Stimulated activated CD8-positive, alpha-beta memory T cell treated with anti-CD3 and anti-CD28 coated beads, Interleukin-15, amount 100 ng/mL, for 4 hours (primary cell): ENCODE measurements at places on chromosomes 4 and X.

GRCh38 chr4:117634716-117635115, 399.6 kb upstream of the NDST3 start:
- DNase-seq = no peak

- no peak for DNase-seq
These were observed 83.5 kb downstream of the ZNF674 start for GRCh38 chrX:46461660-46462191.

DNA sequence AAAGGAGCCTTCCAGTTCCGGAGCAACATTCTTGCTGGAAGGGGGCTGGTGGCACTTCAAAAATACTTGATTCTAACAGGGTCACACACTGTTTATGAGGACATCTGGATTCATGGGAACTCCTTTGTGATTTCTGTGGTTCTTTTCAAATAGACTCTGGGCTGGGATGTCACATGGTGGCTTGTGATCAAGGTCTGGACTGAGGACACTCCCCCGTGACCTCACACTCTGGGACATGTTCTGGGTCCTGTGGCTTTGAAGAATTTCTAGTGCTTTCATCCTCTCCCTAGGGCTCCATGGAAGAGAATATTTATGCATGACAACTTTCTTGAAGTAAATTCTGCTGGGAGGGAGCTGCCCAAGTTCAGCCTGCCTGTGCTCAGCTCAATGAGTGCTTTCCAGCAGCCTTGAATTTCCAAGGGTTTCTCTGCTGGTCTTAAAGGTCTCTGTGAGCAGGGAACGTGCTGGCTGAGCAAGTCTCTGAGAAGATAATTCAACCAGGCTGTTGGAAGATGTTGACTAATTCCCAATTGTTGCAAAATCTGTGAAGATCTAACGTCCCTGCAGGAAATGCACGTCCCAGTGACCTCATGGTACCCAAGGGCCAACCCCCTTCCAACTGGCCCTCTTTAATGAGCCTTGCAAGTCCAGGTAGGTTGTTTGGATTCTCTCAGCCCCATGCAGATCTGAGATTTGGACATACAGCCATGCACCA, 36.3 kb downstream of the GPR143 start:
- DNase-seq = no peak

GRCh38 chr4:98506462-98507132, 151.8 kb downstream of the TSPAN5 start:
- no peak for DNase-seq

- DNase-seq = no peak
These were observed 44.1 kb upstream of the UPRT start for GRCh38 chrX:75229774-75230173.

DNA sequence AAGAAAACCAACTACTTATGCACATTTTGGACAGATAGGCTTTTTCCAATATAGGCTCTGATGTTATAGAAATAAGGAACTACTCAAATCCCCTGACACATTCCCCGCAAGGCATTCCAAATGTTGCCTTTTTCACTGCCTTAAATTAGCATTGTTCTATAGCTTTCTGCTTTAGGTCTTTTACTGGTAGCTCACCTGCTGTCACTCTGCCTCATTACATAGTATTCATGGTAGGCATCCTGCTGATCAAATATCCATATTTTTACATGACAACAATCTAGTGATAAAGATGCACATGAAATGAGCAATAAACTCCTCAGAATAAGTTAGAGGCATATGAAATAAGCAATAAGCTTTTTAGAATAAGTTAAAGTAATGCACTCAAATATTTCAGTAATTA, 542.7 kb downstream of the FAM133A start:
- no peak for DNase-seq

DNA sequence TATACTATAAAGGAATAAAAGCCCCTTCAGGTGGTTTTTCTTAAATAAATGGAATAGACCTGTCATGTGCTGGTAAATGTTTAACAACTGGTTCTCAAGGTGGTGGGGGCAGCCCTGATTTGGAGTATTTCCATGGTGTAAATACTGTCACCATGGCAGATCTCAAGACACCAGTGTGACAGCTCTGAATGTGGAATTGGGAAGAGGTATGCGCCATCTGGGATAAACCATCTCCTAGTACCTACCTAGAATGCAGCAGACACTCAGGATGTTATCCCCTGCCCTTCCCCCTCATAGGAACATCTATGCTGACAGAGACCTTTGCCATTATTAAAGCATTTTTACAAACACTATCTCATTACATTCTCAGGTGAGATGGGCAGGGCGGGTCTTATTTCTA, 26.4 kb upstream of the TMSB4X start:
- no peak for DNase-seq

- DNase-seq = no peak
These were observed 74.6 kb downstream of the MXRA5 start for GRCh38 chrX:3271834-3272186.

- DNase-seq = no peak
These were observed 113.6 kb downstream of the NFKB1 start for GRCh38 chr4:102614801-102615200.

DNA sequence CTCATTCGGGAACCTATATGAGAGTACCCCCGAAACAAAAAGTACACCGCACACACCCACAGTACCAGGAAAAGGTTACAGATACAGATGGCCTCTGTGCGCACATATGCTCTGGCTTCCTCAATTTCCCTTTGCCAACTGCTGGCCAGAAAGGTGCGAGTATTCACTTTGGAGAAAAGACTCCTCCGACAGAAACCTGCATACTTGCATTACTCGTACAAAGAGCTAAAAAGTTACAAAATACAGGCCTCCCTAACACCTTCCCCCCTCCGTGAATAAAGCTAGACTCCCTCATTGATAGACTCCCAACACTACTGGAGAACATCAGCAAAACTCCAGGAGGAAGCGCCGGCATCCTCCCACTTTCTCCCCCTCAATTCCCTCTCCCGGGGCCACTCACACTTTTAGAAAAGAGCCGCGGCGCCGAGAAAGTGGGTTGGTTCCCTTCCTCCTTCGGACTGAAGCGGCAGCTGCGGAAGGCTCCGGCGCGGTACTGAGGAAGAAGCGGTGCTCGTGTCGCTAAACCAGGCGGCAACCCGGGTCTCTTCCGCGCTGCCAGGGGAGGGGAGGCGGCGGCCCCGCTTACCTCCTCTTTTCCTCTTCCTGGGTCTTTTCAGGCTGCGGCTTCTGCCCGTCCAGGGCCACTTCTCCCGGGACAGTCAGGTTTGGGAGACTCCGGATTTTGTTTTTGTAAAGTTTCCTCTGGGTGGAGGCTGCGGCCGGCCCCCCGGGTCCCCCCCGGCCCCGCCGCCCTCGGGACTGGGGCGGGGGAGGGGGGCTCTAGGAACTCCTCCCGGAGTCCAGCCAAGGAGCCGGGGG, 1.1 kb downstream of the FBXW7 start:
- peak; percentile 20 for DNase-seq

GRCh38 chrX:11287505-11287904, 5.7 kb upstream of the AMELX start:
- no peak for DNase-seq

- no peak for DNase-seq
These were observed 201.3 kb upstream of the GNPDA2 start for GRCh38 chr4:44927399-44928380.

GRCh38 chr4:80183250-80184052, 13.9 kb upstream of the PRDM8 start:
- no peak for DNase-seq
